ENCODE measurements at places on chromosomes 3 and 15.

GRCh38 chr15:33533197-33533596 is 222.4 kb downstream of the RYR3 start:
- no peak for DNase-seq

- DNase-seq: no peak
These were observed 50.7 kb downstream of the MYLK start for GRCh38 chr3:123833398-123833785.

DNA sequence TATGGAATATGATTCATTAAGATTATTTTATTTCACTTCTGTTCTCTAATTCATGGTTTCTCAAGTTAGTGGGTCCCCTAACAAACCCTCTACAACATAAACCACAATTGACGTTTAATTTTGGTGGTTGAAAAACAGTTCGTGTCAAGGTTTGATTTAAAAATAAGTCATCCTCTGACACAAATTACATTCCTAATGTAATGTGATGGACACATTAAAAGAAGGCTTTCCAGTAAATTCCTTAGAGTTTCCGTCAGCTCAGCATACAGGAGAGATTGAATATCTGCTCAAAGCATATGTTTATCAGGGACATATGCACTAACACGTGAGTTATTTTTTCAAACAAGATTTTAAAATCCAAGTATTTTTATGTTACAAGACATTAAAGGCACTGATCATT is 626.5 kb upstream of the ADAMTS9 start:
- DNase-seq: no peak

GRCh38 chr3:81277853-81278252 is 483.6 kb downstream of the GBE1 start:
- no peak for DNase-seq

GRCh38 chr3:82741346-82741745 is 979.9 kb upstream of the GBE1 start:
- no peak for DNase-seq

- DNase-seq: no peak
These were observed 566.7 kb upstream of the NECTIN3 start for GRCh38 chr3:110504901-110505300.

- no peak for DNase-seq
These were observed 47.8 kb upstream of the IQSEC1 start for GRCh38 chr3:13120928-13121552.

DNA sequence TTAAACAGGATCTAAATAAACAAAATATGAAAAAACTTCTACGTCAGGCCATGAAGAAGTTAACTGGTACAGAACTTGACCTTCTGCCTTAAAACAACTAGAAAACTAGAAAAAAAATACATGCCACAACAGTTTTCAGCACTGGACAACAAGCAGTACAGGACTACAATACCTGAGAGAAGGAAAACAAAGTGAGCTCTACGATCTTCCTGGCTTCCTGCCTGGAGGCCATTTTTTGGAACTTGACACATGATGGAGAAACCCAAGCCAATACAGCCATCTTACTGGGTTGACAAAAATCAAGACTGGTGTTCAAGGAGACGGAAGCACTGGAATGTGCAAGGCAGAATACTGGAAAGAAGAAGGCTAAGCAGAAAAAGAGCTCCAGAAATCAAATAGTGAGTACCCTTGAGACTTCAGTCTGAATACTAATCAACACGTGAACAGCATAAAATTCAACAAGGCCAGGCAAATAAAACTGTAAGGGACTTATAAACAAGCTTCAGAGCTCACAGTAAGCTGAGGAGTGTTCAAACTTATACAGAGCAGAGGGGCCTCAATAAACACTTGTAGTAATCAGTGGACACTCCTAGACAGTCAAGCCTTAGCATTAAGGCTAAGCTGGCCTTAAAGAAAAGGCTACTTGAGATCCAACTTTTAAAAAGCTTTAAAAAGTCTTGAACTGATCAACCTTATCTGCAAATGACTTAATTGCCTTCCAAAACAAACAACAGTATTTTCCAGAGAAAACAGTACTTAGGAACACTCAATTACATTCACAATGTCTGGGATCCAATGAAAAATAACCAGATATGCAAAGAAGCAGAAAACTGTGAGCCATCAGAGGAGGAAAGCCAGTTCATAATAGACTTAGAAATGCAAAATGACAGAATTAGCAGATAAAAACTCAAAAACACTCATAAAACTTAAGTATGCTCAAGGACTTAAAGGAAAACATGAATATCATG is 63.2 kb downstream of the DLG1 start:
- DNase-seq: no peak

DNA sequence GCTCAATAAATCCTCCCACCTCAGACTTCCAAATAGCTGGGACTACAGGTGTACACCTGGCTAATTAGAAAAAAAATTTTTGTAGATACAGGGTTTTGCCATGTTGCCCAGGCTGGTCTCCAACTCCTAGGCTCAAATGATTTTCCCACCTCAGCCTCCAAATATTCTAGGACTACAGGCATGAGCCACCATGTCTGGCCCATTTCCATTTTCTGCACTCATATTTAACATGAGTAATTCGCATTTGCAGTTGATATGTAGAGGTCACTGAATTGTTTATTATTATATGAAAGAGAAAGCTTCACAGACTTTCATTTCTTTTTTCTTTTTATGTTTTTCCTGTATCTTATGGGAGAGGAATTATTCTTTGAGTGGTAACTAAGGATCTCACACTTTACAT is 492.7 kb downstream of the CNTN3 start:
- DNase-seq: no peak

- peak; percentile 2 for DNase-seq
These were observed 546.1 kb downstream of the NTRK3 start for GRCh38 chr15:87710406-87710805.

DNA sequence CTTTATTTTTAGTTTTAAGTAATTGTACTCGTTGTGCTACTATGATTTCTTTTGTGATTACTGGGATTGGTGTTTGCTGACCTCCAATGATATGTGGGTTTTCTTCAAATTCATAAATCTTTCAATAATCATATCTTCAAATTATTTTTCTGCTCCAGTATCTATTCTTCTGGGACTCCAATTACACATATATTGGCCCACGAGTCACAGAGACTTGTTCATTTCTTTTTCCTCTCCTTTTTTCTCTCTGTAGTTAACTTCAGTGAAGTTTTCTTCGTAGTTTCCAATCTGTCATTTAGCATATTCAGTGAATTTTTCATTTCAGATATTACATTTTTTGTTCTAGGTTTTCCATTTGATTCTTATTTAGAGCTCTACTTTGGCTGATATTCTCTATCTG is 21.4 kb downstream of the RFX7 start:
- no peak for DNase-seq

DNA sequence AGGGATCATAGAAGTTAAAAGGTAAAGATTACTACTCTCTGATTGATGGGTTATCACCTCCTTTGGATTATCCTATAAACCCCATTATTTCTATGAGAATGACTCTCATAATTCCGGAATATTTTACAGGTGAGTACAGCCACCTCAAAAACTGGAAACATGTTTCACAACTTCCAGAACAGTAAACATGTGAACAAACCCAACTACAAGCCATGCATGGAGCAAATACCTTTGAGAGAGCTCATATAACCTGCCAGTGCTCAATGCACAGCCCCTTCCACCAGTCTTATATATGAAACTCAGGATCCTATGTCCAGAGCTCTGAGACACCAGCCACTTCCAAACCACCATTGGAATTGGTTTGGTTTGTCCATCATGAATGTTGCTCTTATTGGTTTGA is 208.0 kb downstream of the MECOM start:
- no peak for DNase-seq

GRCh38 chr3:137647179-137647578 is 116.9 kb upstream of the SOX14 start:
- DNase-seq: no peak

DNA sequence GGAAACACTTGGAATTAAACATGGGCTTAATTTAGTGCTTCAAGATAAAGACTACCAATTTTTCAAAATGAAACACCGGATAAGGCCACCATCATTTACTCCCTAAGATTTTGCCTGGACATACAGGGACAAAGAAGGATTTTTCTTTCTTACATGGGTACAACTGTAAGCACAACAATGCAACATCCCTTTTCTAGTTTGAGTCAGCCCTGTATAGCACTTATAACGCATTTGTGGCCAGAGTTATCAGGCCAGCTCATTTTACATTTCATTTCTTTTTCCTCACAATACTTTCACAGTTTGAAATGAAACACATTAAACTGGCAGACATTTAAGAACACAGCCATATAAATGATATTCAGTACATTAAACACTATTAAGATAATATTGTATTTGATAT is 9.8 kb upstream of the SUCNR1 start:
- no peak for DNase-seq

- no peak for DNase-seq
These were observed 158.8 kb downstream of the SSR3 start for GRCh38 chr3:156395961-156396710.

GRCh38 chr15:68580883-68581155 is 2.0 kb downstream of the CORO2B start:
- no peak for DNase-seq

DNA sequence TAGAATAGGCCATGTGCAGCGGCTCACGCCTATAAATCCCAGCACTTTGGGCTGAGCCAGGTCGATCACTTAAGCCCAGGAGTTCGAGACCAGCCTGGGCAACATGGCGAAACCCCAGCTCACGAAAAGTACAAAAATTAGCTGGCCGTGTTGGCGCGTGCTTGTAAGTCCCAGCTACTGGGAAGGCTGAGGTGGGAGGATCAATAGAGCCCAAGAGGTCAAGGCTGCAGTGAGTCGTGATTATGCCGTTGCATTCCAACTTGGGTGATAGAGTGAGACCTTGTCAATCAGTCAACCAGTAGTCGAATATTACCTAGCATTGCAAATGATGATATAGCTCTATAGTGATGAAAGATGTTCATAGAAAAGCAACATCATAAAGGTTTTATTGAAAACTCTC is 51.9 kb downstream of the USP8 start:
- DNase-seq: no peak
